ENCODE measurements at places on chromosomes 4 and X. TPM values are rescaled to one million over a fixed set of nuclear protein-coding genes. Genes with fewer than 3 reads are reported as not detected.

Gene H2BW2
- not detected for total RNA-seq

DNA sequence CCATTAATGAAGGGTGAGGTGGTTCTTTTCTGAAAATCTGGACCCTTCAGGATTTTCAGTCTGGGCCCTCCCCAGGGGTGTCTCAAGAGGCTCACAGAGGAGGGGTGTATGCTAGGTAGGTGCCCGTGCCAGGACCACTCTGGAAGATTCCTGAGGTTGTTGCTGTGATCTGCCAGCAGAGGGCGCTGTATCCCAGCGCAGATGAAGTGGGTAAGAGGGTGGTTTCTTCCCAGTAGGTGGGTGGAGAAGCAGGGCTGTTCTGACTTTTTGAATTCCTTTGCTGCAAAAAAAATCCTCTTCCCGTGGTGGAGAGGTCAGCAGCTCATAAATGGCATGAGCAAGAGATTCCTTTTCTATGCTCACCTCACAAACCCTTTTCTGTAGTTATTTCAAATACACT is 51.1 kb downstream of the SCML1 start:
- no peak for DNase-seq

Gene DUSP9
- 1.7 TPM for total RNA-seq

Gene ANKRD37
- total RNA-seq, result 2.3 TPM

GRCh38 chrX:148501386-148502066 is 1.1 kb downstream of the AFF2 start:
- no peak for DNase-seq

Gene PDGFRA
- total RNA-seq, result 0.07 TPM

- no peak for DNase-seq
Measured at GRCh38 chrX:139446832-139447231, 83.7 kb upstream of the F9 start.

- no peak for DNase-seq
Measured at GRCh38 chr4:27278615-27279375, 418.2 kb downstream of the STIM2 start.

DNA sequence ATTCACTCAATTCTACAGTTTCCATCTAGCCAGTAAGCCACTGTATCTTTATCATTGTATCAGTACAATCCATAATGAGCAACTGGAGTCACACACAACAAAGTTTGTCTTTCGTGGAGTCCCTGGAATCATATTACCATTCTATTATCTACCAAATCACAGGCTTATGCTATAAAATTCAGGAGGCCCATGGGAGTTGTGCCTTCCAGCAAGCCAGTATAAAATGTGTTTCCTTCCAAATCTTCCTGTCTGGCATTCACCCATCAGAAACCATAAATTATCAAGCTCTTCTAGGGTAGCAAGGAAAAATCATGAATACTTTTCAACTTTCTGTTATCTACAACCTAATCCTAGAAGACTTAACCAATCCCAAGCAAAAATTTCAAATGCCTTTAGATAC is 1383.3 kb upstream of the PCDH7 start:
- DNase-seq, result no peak

- DNase-seq, result no peak
Measured at GRCh38 chr4:4711902-4712301, 147.6 kb upstream of the MSX1 start.

DNA sequence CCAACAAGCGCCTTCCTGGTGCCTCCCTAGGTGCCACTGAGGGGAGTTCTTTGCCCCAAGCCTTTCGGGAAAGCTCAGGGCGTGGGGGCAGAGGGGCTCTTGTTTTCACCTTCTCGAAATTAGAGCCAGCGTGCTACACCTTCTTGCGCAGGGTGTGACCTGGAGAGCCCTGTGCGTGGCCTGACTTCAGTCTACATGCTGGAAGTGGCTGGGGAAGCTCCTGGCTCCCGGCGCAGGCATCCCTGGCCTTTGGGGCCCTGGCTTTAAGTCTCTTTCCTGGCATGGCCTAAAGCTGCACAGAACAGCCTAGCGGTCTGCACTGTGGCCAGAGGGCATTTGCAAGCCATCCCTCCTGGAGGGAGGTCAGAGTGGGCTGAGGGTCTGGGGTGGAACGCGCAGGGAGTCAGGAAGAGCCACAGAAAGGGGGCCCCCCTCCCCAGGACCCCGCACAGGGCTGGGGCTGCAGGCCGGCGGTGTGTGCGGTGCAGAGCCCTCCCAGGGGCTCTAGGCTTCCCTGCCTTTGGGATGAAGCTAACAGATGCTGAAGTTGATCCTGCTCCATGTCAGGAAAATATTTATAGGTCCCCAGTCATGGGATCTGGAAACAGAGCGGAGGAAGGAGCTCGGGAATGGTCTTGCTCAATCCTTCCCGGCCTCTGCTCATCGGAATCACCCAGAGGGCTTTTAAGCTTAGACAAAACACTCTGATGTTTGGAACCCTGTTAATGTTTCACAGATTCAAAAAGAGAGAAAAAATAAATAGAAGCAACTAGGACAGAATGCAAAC is 781 bp upstream of the SPON2 start:
- no peak for DNase-seq

DNA sequence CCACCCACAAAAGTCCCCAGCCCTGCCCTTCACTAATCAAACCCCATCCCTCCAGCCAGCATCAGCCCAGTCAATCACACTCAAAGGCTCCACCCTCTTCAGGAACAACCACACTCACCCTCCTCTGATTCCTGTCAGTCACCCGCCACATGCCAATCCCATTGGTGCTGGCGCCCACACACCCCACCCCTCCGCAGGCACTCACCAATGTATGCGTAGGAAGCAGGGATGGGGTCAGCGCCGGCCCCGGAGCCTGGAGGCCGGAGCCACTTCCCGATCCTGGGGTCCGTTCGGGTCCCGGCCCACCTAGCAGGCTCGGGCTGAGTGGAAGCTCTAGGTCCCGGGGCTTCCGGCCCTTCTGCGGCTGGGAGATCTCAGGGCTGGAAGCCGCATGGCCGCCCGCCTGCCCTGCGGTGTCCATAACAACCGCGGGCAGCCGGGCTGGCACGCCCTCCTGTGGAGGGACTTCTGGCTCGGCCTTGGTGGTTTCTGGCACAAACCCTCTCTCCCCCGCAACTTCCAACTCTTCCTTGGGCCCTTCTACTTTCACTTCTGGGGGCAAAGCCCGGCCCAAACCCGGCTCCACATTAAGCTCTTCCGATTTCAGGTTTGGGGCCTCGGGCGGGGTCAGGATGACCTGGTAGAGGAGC is 7.9 kb upstream of the CFP start:
- no peak for DNase-seq

- DNase-seq, result no peak
Measured at GRCh38 chr4:8435656-8436121, 4.8 kb downstream of the ACOX3 start.

GRCh38 chr4:41104155-41104554 is 110.2 kb downstream of the APBB2 start:
- DNase-seq, result no peak

- DNase-seq, result no peak
Measured at GRCh38 chr4:96593422-96593821, 753.5 kb downstream of the PDHA2 start.

GRCh38 chr4:98646422-98646821 is 12.0 kb downstream of the TSPAN5 start:
- no peak for DNase-seq

DNA sequence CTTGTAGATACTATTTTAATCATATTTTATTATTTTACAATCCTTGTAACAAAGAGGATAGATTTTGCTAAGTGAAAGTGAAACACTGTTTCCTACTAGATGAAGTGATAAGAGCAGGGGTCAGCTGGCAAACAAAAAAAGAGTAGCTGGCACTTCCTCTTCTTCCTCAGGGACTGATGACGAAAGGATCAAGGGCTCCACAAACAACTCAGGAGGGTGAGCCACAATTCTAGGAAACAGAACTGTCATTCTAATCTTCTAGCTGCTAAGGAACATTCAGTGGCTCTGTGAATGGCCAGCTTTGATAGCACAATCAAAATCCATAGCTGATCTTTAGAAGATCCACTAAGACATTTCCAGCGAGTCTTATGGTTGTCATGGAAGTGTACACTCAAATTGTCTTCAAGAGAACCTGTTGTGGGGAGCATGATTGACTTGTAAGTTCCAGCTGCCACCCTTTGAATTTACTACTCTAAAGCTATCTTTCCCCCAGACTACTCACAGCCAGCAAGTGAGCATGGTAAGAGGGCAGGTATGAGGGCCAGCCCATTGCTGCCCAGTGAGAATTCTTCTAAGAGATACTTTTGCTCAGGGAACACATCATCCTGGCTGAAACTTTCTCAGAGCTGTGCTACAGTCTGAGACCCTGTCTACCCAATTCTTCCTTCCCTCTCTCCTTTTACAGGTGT is 275.7 kb upstream of the RASGEF1B start:
- no peak for DNase-seq

Gene FAM9B
- total RNA-seq, result not detected

GRCh38 chr4:126526335-126526734 is 1106.4 kb upstream of the INTU start:
- peak; percentile 9 for DNase-seq

DNA sequence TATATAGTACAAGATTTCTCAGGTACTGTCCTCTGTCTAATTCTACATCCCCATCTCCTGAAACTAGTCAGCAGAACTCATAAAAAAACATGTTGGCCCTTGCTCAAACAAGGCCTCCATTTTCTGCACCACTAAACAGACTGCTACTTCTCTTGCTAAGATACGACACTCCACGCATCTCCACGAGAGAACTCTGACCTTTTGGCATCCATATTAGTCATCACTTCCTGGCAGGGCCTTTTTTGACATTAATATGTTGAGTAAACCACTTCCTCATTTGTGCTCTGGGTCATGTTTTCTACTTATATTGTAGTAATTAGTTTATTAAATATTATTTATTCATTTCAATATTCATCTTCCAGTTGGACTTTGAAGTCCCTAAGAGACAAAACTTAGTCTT is 65.6 kb downstream of the DCAF8L1 start:
- no peak for DNase-seq

- DNase-seq, result no peak
Measured at GRCh38 chrX:154008521-154008920, 11.2 kb downstream of the IRAK1 start.

- no peak for DNase-seq
Measured at GRCh38 chrX:136196691-136197155, 49.4 kb downstream of the FHL1 start.

GRCh38 chr4:119050527-119051090 is 85.0 kb upstream of the MYOZ2 start:
- no peak for DNase-seq

Gene TAF9B
- 19.4 TPM for total RNA-seq

Gene XAGE1A
- not detected for total RNA-seq

- peak; percentile 97 for DNase-seq
Measured at GRCh38 chr4:128528793-128529553, 241.4 kb upstream of the PGRMC2 start.

DNA sequence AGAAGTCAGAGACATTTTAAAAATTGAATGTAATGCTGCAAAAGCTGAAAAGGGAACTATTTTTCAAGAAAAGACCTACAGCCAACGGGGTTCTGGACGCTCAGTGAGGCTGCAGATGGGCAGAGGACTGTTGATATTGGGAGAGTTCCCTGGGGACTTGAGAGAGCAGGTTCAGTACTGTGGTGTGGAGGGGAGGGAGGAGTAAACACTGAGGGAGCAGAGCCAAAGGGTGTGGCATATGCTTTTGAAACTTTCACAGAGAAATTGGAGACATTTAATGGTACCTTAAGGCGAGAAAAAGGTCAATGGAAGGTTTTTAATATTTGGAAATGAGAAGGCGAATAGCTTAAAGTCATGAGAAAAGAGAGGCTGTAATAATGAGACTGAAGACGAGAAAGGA is 62.2 kb upstream of the GPM6A start:
- no peak for DNase-seq

DNA sequence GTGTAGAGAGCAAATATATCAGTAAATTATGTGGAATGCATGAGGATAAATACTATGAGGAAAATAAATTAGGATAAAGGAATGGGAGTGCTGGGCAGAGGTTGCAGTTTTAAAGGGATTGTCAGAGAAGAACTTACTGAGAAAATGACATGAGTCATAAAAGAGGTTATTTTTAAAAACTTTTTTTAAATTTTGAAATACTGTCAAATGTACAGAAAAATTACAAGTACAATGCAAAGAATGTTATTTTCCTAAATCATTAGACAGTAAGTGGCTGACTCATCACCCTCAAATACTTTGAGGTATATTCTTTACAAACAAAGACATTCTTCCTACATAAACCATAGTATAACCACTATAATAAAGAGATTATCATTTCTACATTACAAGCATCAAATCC is 29.8 kb upstream of the H2AZ1 start:
- peak; percentile 84 for DNase-seq

DNA sequence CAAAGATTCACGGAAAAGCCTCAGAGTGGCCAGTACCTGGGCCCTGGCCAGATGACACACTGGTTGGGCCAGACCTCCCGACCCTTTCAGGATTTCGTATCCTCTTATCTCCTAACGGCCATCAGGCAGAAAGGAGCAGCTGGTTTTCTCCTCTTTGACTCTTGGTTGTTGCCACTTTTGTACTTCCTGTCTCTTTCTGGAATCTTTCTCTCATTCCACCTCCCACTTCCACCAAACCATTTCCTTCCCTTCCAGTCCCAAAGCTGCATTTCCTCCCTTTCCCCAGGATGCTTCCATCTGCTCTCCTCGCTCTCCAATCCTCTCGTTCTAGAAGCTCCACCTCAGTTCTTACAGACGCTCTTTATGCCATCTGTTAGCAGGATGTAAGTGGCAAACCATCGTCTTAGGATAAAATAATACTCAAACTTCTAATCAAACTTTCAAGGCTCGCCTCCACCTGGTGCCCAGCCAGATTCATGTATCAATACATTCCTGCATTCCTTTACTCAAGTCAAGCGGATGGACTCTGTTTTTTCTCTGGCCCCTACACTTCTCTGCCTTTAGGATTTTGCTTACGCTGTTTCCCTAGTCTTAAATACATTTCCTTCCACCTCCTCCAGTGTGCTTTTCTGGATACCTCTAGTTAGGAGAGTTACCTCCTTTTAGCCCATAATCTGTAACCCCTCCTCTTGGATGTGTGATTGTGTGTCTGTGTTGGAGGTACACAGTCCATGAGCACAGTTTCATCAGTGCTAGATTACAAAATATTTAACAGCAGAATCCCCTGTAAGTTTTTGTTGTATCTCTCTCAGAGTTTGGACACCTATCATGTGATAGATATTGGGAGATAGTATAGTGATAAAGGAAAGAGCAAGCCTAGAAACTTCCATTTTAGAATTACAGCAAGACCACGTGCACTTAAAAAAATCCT is 70.4 kb downstream of the LDB2 start:
- DNase-seq, result no peak

- DNase-seq, result no peak
Measured at GRCh38 chr4:101175896-101176676, 171.2 kb downstream of the PPP3CA start.

GRCh38 chrX:82589410-82589809 is 918.7 kb upstream of the POU3F4 start:
- DNase-seq, result no peak

DNA sequence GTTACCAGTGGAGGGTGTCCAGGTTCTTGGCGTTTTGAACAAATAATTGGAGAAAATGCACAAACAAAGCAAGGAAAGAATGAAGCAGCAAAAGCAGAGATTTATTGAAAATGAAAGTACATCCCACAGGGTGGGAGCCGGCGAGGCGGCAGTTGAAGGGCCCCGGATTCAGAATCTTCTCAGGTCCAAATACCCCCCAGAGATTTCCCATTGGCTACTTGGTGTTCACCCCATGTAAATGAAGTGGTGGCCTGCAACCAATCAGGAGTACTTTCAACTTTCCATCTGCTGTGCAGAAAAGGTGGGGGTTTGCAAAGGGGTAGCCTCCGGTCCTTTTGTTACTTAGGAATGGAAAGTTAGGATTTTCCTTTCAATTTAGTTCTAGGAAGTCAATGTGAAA is 1447.0 kb downstream of the C4orf33 start:
- no peak for DNase-seq

Gene NDST3
- total RNA-seq, result not detected

- DNase-seq, result no peak
Measured at GRCh38 chr4:173919196-173919595, 364.3 kb downstream of the FBXO8 start.

Data from foreskin keratinocyte (primary cell).